ENCODE measurements at places on chromosomes 6 and 20.

DNA sequence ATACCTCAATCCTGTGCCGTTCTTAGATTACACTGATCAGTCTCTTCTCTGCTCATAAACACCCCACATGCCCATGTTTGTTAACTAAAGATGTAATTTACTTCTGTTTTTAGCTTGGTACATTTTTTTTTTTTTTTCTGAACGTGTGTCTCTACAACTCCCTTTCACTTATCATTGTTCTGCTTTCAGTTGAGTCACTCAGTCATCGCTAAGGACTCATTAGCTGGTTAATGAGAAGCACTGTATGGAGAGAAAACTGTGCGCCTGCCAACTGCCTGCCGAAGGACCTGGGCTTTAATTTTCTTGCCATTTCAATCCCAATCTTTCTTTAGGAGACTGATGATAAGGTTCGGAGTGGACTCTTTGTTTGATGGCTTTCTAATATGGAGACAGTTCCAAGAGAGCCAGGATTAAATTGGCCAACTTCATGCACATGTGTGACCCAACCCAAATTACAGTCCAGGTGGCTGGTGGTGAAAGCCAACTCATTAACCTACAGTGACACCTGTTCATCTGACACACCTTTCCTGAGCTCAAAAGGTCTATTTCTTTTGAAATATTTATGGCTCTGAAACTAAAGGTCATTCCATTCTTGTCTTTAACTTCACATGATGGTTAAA is 334.1 kb downstream of the BCKDHB start:
- no peak for DNase-seq

GRCh38 chr6:40722091-40722490 is 134.9 kb upstream of the LRFN2 start:
- DNase-seq, result no peak

GRCh38 chr20:40997116-40997515 is 31.5 kb upstream of the TOP1 start:
- no peak for DNase-seq

DNA sequence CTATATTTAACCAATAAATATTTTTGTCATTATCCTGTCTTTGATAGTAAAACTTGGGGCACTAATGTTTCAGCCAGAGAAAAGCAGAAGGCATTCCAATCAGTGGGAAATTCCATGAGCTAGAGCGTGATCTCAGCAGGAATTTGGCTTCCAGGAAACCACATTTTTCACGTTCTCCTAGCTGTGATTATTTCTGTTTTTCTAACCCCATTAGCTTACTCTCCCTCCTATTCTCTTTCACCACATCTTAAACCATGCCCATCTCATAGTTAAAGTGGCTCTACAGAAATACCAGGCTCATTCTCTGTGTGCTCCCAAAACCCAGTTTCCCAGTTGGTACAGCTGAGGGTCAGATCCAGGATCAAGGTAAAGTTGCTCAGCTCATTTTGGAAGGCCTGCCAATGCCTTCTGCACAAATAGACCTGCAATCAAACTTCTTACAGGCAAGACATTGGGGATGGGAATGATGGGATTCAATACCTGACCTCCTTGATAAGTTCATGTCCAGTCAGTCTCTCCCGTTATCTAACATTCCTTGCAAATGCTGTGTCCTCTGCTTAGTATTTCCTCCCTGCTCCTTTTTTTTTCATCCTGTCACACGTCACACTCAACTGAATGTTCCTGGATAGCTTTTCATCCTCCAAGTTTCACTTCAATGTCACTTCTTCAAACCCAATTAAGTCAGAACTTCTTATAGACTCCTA is 33.1 kb upstream of the TMEM30A start:
- no peak for DNase-seq

- DNase-seq, result no peak
Observed at GRCh38 chr6:50681213-50681824, 32.0 kb upstream of the TFAP2D start.

DNA sequence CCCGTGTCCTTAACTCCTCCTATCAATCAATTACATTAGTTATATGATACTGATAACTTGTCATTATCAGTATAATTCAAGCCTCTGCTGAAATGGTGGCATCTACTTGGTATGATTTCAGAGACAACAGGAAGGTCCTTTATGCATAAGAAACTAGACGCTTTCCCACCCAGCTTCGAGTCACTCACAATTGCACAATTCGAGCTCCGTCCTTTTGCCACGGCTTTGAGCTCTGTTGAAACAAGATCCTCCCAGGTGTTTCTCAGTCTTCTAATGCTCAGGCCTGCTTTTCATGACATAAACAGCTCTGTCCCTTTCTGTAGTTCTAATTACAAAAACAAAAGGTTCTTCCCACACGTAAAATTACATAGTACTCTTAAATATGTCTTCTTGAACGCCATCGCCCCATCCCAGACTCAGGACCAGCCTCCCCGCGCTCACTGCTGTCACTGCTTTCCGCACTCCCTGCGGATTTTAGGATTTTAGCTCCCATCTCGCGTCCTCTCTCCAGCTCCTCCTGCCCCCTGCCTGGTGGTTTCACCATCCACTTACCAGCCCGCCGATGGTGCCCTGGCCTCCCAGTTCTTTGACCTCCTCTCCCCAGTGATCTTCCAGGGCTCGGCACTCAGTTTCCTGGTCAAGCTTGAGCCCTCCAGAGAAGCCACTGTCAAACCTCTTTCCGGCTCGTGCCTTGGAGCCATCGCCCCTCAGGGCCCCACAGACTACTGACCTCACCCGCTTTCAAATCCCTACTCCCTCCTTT is 23.2 kb upstream of the PNPLA1 start:
- DNase-seq, result no peak

DNA sequence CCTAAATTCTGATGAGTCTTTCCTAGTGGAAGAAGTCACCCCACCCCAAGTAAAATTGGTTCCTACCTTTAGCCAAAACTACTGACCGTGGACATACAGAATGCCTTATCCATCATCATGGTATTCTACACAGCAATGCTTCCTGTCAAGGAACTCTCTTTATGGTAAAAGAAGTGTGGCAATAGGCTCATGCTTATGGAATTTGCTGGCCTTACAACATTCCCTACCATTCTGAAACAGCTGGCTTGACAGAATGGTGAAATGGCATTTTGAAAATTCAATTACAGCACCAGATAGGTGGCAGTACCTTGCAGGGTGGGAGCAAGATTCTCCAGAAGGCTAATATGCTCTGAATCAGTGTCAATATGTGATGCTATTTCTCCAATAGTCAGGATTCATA is 41.8 kb upstream of the BACH2 start:
- no peak for DNase-seq
